A549 treated with AZD2906 at 1 μM for 4 hours (cell line): ENCODE measurements at places on chromosomes 1 and 21. TPM values are rescaled to one million over a fixed set of nuclear protein-coding genes. Genes with fewer than 3 reads are reported as not detected.

The TPTE gene
- total RNA-seq, result not detected in 5 replicates

The TAL1 gene
- total RNA-seq, result not detected in 5 replicates

The PPM1J gene
- total RNA-seq, result 0.79 to 1.0 TPM (median 0.90 TPM) in 5 replicates

The HLCS gene
- total RNA-seq, result 5.4 to 7.6 TPM (median 6.6 TPM) in 5 replicates

The MATN1 gene
- total RNA-seq, result 0.02 to 0.14 TPM (median 0.10 TPM) in 4 of 5 replicates, not detected in the other

The COA6 gene
- 80.0 to 96.9 TPM (median 86.2 TPM) in 5 replicates for total RNA-seq

The NTNG1 gene
- total RNA-seq, result not detected in 5 replicates

The CLDN17 gene
- total RNA-seq, result not detected in 5 replicates

The SLC30A2 gene
- total RNA-seq, result 0.26 to 0.70 TPM (median 0.38 TPM) in 5 replicates

The FMO5 gene
- total RNA-seq, result 0.59 to 1.1 TPM (median 0.61 TPM) in 5 replicates

The FMOD gene
- 0.05 to 0.19 TPM in 2 of 5 replicates, not detected in the others for total RNA-seq

The LCE1F gene
- total RNA-seq, result not detected in 5 replicates
